NCI-H1417 treated with DMSO at 0.1 percent for 48 hours (cell line): ENCODE measurements at places on chromosomes 3 and 15.

- no peak for DNase-seq
Measured at GRCh38 chr15:72353266-72353665, 22.5 kb downstream of the HEXA start.

DNA sequence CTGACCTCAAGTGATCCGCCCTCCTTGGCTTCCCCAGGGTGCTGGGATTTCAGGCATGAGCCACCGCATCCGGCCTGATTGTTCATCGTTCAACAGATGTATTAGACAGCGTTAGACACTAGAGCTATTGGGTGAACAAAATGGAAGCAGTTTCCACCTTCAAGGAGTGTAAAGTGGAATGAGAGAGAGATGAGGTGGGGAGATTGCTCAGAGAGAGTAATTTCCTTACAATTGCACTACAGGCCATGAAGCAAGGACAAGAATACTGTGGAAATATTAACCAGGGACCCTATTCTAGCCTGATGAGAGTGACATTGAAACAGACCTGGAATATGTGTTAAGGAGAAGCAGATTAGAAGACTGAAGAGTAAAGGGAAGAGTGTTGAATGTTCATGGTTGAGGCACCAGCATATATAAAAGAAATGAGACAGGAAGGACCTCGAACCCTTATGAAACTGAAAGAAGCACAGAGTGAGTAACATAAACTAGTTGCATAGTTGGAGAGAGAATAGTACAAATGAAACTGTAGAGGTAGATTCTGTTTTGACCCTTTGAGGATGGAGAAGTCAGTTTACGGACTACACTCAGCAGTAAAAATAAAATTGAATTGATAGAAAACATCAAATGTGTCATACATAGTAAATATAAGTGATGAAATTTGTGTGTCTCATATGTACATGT lies 7.2 kb downstream of the RTF1 start:
- no peak for DNase-seq

GRCh38 chr15:62899090-62899493 lies 143.5 kb upstream of the TPM1 start:
- DNase-seq: no peak

DNA sequence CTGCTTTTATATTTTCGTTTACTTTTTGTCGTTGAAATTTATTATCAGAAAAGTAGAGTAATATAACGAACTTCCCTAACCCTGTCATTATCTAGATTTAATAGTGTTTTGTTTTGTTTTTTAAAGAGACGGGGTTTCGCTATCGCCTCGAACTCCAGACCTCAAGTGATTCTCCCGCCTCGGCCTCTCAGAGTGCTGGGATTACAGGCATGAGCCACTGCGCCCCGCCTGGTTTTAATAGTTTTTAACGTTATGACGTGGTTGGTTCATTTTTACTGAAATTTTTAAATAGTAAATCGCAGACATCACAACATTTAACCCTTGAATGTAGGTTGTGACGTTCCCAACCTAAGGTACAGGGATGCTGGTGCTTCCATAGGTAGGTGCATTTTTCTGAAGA lies 1.0 kb downstream of the NGRN start:
- no peak for DNase-seq

DNA sequence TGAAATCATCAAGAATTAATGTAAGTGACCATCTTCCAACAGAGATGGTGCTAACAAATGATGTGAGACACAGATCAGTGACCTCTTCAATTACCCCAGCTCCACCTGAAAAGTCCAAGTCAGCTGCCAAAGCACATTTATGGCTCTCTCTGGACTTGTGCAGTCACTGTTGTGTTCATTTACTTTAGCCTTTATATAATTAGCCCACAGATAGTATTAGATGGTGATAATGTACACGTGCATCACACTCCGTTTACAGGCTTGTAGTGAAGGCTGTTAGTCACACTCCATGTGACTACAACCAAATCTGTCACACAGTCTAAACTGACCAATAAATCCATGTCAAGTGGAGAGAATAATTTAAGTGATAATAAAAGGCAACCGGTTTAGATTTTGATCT lies 331.5 kb upstream of the IL12A start:
- DNase-seq: no peak

- no peak for DNase-seq
Measured at GRCh38 chr3:174275336-174275735, 583.8 kb upstream of the NAALADL2 start.

GRCh38 chr15:98955961-98956723 lies 51.5 kb downstream of the PGPEP1L start:
- no peak for DNase-seq

GRCh38 chr15:57547243-57547755 lies 44.4 kb upstream of the MYZAP start:
- no peak for DNase-seq

DNA sequence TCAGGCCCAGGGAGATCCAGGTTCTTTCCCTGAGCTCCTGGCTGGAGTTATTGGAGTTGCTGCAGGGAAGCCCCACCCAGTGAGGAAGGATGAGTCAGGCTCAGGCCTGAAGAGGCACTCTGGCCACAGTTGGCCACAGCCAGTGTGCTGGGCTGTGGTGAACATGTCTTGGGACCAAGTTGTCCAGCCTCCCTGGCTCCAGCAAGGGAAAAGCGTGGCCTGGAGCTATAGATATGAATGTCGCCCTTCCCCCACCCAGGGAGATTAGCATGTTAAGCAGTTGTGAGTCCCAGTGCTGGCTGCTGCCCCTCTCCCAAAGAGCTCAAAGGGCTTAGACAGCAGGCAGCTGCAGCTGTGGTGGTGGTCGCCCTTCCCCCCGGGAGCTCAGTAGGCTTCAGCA lies 963.2 kb downstream of the ROBO2 start:
- DNase-seq: no peak

DNA sequence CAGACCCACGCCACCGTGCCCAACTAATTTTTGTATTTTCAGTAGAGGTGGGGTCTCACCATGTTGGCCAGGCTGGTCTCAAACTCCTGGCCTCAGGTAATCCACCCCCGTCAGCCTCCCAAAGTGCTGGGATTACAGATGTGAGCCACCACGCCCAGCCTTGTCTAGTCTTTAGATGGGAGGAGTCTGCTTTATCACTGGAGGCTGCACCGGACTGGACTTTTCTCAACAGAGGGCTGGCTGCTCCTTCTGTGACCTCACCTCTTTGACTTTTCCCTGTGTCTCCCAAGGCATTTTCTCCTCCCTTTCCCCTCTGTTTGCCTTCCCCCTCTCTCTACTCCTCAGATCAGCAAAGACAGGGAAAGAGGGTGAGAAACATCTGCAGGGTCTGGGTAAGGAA lies 28.5 kb downstream of the SLCO2A1 start:
- DNase-seq: no peak

DNA sequence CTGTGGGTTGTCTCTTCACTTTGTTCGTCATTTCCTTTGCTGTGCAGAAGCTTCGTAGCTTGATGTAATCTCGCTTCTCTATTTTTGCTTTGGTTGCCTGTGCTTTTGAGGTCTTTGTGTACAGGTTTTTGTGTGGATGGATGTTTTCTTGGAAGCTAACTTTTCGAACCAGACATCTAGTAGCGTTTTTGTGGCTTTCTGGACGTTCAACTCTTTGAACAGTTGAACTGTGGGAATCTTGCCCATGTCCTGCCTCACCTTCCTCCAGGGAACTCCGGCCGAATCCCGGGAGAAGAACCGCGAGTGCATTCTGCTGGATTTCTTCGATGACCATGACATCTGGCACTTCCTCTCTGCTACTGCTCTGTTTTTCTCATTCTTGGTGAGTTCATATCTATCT lies 70.6 kb downstream of the USF3 start:
- no peak for DNase-seq

DNA sequence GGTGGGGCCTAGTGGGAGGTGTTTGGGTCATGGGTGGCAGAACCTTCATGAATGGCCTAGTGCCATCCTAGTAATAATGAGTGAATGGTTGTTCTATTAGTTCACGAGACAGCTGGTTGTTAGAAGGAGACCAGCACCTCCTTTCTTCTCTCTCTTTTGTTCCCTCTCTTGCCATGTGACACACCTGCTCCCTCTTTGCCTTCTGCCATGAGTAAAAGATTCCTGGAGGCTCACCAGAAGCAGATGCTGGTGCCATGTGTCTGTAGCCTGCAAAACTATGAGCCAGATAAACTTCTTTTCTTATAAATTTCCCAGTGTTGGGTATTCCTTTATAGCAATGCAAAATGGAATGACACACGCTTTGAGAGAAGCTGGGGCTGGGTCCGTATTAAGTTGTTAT lies 89.0 kb upstream of the SLC4A7 start:
- DNase-seq: no peak

GRCh38 chr15:97993310-97993738 lies 32.8 kb downstream of the ARRDC4 start:
- no peak for DNase-seq

- DNase-seq: no peak
Measured at GRCh38 chr15:47565949-47566348, 151.4 kb upstream of the SEMA6D start.

DNA sequence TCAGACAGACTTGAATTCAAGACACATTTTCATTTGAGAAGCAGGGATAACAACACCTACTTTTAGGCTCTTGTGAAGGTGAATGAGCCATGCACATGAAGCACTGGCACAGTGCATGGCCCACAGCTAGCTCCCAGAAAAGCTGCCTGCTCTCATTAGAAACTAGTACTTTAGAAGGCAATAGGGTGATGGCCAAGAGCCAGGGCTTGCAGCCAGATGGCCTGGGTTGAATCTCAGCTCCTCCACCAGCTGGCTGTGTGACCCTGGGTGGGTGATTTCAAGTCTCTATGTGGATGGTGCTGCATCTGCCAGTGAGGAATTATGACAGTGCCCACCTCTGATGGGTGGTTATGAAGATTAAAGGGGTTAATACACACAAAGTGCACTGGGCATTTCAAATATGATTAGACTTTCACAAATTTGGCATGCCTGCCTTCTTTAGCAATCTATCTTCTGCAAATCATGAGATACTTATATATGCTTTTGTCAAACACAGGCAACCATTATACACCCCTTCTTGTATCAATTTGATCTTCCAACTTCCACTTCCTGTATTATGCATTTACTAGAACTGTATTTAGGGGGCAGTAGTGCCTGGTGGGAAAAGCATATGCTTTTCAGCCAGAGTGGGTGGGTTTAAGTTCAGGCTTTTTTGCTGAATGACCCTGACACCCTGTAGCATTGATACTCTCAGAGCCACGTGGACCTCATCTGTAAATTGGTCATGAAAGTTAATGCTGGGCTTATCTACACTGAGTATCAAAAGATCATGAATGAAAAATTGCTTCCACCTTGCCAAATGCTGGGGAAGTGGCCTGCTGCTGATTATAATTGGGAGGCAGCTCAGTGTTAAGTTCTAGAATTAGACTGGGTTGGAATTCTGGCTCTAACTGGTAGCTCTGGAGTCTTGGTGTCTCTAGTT lies 34.7 kb upstream of the RBP1 start:
- no peak for DNase-seq

GRCh38 chr15:76258460-76258859 lies 52.8 kb downstream of the ETFA start:
- DNase-seq: no peak

DNA sequence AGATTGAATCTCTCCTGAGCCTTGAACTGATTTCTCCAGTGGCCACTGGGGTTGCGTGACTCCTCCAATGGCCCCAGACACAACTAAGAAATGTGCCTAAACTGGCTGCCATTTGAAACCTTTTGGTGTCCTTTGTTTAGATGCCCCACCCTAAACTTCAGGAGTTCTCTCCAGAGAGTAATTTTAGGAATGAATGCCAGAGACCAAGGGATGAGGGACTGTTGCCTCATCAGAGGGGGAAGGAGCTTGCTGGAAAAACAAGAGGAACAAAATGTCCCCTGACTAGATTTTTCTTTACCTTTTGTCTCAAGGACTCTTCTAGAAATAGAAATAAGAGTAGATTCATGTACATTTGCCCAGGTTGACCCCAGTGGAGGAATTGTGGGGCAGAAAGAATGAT lies 8.1 kb upstream of the ADPRH start:
- no peak for DNase-seq

GRCh38 chr3:49388289-49388820 lies 23.4 kb downstream of the RHOA start:
- DNase-seq: no peak

DNA sequence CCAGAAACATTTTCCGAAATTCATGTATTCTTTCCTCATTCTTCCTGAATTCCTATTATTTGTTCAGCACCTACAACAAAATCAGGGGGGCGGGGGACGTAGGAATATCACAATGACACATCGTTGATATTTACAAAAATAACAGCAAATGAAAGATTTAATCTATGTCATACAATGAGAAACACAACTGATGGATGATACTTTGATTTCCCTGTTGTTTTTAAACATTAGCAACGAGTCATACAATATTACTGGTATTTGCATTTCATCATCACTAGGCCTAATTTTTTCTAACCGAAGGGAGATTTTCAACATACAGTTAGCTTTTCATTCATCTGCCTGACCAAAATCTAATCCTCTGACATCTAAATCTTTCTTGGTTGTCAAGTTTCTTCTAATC lies 45.3 kb upstream of the INO80 start:
- DNase-seq: no peak

GRCh38 chr3:53240989-53241972 lies 14.5 kb downstream of the TKT start:
- no peak for DNase-seq

DNA sequence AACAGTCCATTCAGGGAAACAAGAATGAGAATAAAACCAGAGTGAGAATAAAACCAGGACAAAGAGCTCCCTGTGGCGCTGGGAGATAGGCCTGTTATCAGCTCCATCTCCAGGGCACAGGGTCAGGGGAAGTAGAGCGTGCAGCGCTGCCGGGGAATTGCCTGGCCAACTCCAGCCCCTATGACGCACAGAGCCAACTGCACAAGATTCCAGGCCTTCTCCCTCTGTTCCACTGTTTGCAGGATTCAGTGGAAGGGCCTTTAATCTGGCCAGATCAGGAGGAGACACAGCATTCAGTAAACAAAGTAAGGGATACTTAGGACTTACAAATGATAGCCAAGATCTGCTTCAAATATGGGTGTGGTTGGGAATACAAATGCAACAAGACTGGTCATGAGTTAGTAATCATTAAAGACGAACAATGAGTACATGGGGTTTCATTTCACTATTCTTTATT lies 49.4 kb downstream of the ITGB5 start:
- DNase-seq: no peak

- DNase-seq: no peak
Measured at GRCh38 chr3:77795013-77795412, 755.1 kb downstream of the ROBO2 start.
